ENCODE measurements at places on chromosomes 3 and 15. TPM values are rescaled to one million over a fixed set of nuclear protein-coding genes. Genes with fewer than 3 reads are reported as not detected.

Gene SMCO1
- not detected for total RNA-seq

Gene SPATA12
- total RNA-seq: not detected

Gene MED12L
- 0.39 TPM for total RNA-seq

Gene FAM107A
- 23.6 TPM for total RNA-seq

Gene LMOD3
- not detected for total RNA-seq

Gene CCDC9B
- total RNA-seq: 204 TPM

Gene PRR20G
- total RNA-seq: not detected

Gene LRRC31
- total RNA-seq: 63.8 TPM

Gene SLC12A8
- total RNA-seq: 19.3 TPM

Gene IQCF5
- total RNA-seq: not detected

Gene SNX22
- 0.35 TPM for total RNA-seq

Gene GATA2
- 10.1 TPM for total RNA-seq

Gene IGSF10
- 1.0 TPM for total RNA-seq

Gene ZIC1
- total RNA-seq: not detected

Gene REC114
- not detected for total RNA-seq

Gene TMEM45A
- total RNA-seq: 11.4 TPM

Gene ANKDD1A
- 1.6 TPM for total RNA-seq

Gene ISLR
- 29.9 TPM for total RNA-seq

Gene CCDC33
- 0.22 TPM for total RNA-seq

Gene NR1I2
- total RNA-seq: 62.9 TPM

Gene MRPL3
- 49.2 TPM for total RNA-seq

Gene DUOXA1
- total RNA-seq: 0.29 TPM

Gene IL20RB
- total RNA-seq: 0.60 TPM

Gene LTF
- total RNA-seq: 1.2 TPM

Gene NCK1
- 50.1 TPM for total RNA-seq

Gene GOLGA8H
- total RNA-seq: 0.20 TPM

Gene SAXO2
- 2.3 TPM for total RNA-seq

Gene POLQ
- total RNA-seq: 3.2 TPM

Gene CPN2
- 0.14 TPM for total RNA-seq

Gene CCDC66
- 25.5 TPM for total RNA-seq

Gene TEX264
- total RNA-seq: 53.2 TPM

Gene RLBP1
- total RNA-seq: 2.1 TPM

Gene SMAD6
- 12.8 TPM for total RNA-seq

Gene ENTPD3
- 5.5 TPM for total RNA-seq

Gene HESX1
- not detected for total RNA-seq

Gene GATM
- 21.2 TPM for total RNA-seq

Gene GOLGA8S
- 0.07 TPM for total RNA-seq

Gene CIAO2A
- total RNA-seq: 49.7 TPM

Gene TGM4
- not detected for total RNA-seq

Gene IFT122
- 24.6 TPM for total RNA-seq

Gene SKOR1
- total RNA-seq: 0.34 TPM

Gene CEMIP
- total RNA-seq: 2.2 TPM

Gene TERC
- 7.6 TPM for total RNA-seq

Gene VILL
- 69.7 TPM for total RNA-seq

Gene CD86
- total RNA-seq: 3.7 TPM

Gene RHOV
- total RNA-seq: 6.2 TPM

Gene MUSTN1
- 5.3 TPM for total RNA-seq

Gene ATP10A
- total RNA-seq: 2.7 TPM

Gene MEGF11
- 0.29 TPM for total RNA-seq

Gene CIB1
- 273 TPM for total RNA-seq

Gene STXBP5L
- total RNA-seq: 7.3 TPM

Gene CCDC54
- total RNA-seq: not detected

Gene ATP8B4
- 8.9 TPM for total RNA-seq

Gene PTX3
- total RNA-seq: 0.38 TPM

All from mucosa of descending colon (tissue), 3 donors.